ENCODE measurements at places on chromosomes 6 and 20.

DNA sequence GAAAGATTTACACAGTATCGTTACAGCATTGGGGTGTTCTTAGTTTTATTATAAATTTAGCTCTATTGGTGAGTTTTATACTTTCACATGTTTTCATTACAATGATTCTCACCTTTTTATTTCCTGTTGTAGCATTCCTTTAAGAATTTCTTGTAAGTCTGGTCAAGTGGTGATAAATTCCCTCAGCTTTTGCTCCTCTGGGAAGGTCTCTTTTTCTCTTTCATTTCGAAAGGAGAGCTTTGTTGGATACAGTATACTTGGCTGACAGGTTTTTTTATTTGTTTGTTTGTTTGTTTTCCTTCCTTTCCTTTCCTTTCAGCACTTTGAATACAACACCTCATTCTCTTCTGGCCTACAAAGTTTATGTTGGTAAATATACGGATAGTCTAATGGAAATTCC lies 249.7 kb upstream of the RUNX2 start:
- no peak for DNase-seq

GRCh38 chr6:160455081-160455480 lies 106.9 kb downstream of the SLC22A3 start:
- DNase-seq = no peak

DNA sequence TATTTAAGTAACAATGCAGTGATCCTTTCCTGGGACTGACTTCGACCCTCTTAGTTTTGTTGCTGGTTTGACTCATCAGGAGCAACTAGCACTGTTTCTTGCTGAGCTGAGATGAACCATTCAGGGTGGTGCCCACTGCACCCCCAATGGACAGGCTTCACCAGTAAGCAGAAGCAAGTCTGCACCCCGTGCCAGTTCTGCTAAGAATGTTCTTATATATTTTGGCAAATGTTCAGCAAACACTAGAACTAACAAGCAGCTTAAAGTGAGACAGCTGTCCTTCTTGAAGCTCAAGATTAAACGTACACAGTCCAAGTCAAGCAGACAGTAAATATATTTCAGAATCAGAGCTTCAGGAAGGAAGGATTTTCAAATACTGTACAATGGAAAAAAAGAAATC lies 561.3 kb upstream of the CDH4 start:
- no peak for DNase-seq

GRCh38 chr6:145247692-145248419 lies 487.5 kb downstream of the EPM2A start:
- peak; percentile 95 for DNase-seq

- DNase-seq = no peak
These were observed 20.1 kb downstream of the HLA-DMB start for GRCh38 chr6:32920715-32921114.

GRCh38 chr20:2604506-2604835 lies 48.0 kb upstream of the NOP56 start:
- no peak for DNase-seq

- no peak for DNase-seq
These were observed 93.5 kb downstream of the ESR1 start for GRCh38 chr6:151901009-151901411.

GRCh38 chr6:132483779-132484679 lies 28.9 kb downstream of the STX7 start:
- DNase-seq = peak; percentile 71

DNA sequence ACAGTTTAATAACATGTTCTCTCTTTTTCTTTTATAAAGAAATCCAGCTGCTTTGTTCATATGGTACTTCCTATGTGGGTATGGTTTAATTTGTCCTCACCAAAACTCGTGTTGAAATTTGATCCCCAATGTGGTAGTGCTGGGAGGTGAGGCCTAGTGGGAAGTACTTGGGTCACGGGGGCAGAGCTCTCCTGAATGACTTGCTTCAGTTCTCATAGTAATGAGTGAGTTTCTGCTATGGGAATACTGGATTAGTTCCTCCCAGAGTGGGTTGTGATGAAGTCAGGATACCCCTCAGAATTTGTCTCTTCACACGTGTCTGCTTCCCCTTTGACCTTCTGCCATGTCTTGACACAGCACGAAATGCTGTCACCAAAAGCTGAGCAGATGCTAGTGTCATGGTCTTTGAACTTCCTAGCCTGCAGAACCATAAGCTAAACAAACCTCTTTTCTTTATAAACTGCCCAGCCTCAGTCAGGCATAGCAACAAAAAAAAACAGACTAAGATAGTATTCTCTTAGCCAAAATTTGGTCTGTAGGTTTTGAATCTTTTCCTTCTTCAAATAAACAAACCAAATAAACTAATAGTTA lies 87.8 kb upstream of the HS3ST5 start:
- DNase-seq = no peak

GRCh38 chr6:125918230-125918629 lies 38.3 kb upstream of the HINT3 start:
- DNase-seq = no peak

DNA sequence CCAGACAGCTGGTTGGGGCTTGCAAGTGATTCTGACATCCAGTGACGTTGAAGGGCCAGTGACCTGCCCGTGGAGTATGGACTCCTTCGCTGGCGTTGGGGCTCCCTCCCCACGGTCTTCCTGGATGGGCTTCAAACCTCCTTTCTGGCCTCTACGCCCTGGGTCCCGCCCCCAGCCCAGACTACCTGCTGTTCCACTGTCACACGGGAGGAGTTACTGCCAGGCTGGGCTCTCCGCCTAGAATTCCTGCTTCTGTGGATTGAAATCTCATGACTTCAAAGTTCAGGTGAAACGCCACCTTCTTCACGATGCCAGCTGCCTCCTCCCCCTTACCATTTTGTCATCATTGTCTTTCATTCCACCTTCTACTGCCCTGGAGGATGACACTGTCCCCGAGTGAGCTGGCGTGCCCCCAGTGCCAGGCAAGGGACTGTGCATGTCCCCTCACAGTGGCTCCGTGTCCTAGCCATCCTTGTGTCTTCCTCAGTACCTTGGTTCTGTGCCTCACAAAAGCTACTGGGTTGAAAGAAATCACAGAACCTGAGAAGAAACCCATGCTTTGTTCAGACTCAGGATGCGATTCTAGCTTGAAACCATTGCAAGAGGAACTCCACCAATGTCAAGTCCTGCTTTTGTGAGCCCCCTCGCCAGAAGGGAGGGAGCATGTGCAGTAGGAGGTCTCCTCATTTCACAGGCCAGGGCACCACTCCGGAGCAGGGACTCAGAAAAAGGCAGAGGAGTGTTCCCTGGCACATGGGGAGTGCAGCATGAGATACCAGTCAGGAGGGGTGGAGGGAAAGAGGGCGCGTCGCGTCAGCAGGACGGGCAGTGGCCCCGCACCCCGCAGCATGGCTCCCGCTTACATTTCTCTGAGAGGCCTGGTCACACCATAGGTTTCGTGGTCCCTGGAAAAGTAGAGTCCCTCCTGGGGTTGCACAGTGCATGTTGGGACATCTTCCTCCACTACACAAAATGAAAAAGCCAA lies 11.0 kb upstream of the IRF4 start:
- no peak for DNase-seq

DNA sequence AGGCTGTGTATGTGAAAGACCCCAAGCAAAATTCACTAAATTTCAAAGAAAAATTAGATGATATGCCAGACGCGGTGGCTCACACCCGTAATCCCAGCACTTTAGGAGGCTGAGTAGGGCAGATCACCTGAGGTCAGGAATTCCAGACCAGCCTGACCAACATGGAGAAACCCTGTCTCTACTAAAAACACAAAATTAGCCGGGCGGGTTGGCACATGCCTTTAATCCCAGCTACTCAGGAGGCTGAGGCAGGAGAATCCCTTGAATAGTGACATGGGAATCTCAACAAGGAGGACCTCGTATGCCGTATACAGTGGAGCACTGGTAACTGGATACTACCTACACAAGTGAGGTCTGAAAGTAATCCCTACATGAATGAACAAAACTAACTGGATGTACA lies 92.7 kb upstream of the JARID2 start:
- no peak for DNase-seq

- DNase-seq = peak; percentile 74
These were observed 1.5 kb downstream of the BICRAL start for GRCh38 chr6:42783177-42783875.

DNA sequence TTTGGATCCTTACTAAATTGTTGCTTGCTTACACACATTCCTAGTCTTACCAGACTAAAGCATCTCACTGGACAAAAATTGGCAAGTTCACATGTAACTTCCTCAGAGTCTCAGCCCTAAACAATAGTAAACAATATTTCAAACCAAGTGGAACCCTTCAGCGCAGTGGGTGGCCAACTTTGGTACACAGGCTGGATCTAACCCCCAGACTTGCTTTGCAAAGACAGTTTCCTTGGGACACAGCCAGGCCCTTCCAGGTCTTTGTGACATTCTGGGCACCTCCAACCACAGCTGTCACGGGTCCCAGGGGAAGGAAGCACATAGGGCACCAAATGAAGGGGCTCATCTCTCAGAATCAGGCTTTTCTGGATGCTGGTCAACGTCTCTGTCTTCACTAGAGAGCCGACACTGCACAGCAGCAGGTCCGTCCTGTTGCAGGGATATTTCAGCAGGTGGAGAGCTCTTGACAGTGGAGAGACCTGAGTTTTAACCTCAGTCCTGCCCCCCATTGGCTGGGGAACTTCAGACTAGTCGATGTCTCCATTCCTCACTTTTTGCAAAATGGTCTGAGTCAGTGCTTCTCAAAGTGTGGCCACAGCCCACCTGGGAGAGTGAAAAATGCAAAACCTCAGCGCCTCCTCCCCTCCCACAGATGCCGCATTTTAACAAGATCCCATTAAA lies 91.4 kb downstream of the BFSP1 start:
- DNase-seq = no peak

DNA sequence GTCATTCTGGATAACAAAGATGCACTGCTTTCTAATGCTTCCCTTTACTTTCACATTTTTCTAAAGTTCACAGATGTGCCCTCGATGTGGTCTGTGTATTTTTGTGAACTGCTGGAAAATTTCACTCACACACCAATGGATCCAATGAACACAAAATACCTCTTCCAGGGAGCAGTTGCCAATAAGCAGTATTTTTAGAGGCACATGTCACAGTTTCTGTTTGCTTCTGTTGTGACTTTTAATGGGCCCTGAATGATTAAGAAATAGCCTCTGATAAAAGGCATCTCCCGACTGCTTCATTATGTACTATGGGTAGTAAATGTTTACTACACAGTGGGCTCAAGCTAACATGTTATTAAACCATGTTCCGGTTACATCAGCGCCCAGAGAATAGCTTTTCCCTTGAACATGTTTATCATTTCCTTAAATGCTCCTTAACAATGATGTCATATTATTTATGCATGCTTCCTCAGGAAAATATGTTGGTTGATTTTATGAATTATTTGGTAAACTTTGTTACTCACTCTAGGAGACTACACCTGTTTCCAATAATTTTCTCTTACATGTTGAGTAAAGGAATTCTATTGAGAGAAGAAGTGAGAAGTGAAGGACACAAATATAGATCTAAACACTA lies 188.0 kb downstream of the KCNQ5 start:
- DNase-seq = no peak

DNA sequence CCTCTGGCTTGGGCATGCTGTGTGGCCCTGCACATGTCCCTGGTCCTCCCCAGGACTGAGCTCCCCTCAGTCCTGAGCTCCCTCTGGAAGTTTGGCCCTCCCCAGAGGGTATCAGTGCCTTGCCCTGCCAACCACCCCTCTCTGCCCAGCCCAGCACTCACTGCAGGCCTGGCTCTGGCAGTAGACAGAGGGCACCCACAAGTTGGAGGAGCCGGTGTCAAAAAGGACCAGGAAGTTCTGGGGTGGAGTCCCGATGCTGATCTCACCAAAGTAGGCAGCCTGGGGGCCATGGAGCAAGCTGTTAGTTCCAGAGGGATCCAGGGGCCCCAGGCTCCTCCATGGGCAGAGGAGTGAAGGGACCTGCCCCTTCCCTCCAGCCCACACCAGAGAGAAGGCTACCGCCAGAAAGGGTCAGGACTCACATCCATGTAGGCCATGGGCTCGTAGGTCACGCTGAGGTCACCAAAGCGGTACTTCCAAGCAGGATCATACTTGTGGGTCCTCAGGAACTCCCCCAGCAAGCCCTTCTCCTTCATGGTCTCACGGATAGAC lies 2.9 kb downstream of the PGC start:
- no peak for DNase-seq
